Left ventricle myocardium superior (tissue), 1 donor: ENCODE measurements at places on chromosomes 3 and 15. TPM values are rescaled to one million over a fixed set of nuclear protein-coding genes. Genes with fewer than 3 reads are reported as not detected.

DOCK3 gene
- 3.8 TPM for total RNA-seq

STRIT1 gene
- 0.79 TPM for total RNA-seq

LRRC28 gene
- total RNA-seq: 24.4 TPM

EXD1 gene
- not detected for total RNA-seq

ITIH1 gene
- total RNA-seq: not detected

EPHB1 gene
- total RNA-seq: 1.8 TPM

C3orf62 gene
- 3.0 TPM for total RNA-seq

MGA gene
- 28.8 TPM for total RNA-seq

CRABP1 gene
- total RNA-seq: not detected

ZNF662 gene
- total RNA-seq: 3.1 TPM

ZNF770 gene
- total RNA-seq: 57.1 TPM

SNX22 gene
- 5.6 TPM for total RNA-seq

IQGAP1 gene
- 35.4 TPM for total RNA-seq

SERP1 gene
- total RNA-seq: 23.0 TPM

SMARCC1 gene
- total RNA-seq: 27.0 TPM

FEM1B gene
- 45.1 TPM for total RNA-seq

SOX2 gene
- 0.22 TPM for total RNA-seq

HESX1 gene
- 0.77 TPM for total RNA-seq

CLASP2 gene
- 88.1 TPM for total RNA-seq

PRR20G gene
- not detected for total RNA-seq

UBA5 gene
- 38.3 TPM for total RNA-seq

DISP2 gene
- total RNA-seq: 5.2 TPM

RTP4 gene
- total RNA-seq: 1.0 TPM

TMC3 gene
- total RNA-seq: not detected

DLEC1 gene
- total RNA-seq: 1.1 TPM

NLGN1 gene
- 10.5 TPM for total RNA-seq

PCOLCE2 gene
- 58.2 TPM for total RNA-seq

GPR160 gene
- 1.0 TPM for total RNA-seq

TMEM108 gene
- 0.52 TPM for total RNA-seq

UBE3A gene
- 103 TPM for total RNA-seq

UROC1 gene
- total RNA-seq: not detected

CADPS gene
- total RNA-seq: 14.3 TPM

LIPC gene
- total RNA-seq: 0.32 TPM

TF gene
- 3.3 TPM for total RNA-seq

TRH gene
- not detected for total RNA-seq

CHDH gene
- total RNA-seq: 12.7 TPM

C3orf38 gene
- 11.4 TPM for total RNA-seq
